ENCODE measurements at places on chromosomes 7 and 10.

DNA sequence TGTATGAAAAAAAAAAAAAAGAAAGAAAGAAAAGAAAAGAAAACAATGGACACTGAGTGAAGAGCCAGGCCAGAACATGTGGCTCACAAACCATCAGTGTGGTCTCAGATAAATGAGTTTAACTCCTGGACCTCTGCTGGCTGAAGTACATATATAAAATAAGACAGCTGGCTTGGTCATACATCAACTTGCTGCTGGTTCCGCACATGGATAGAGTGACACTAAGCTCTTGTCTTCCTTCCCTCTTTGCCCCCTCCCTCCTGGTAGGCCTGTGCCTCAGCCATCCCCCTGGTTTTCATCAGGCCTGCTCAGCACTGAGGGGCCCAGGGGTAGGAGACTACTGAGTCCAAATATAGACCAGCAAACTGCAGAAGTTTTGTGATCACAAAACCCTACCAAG is 58.1 kb upstream of the DGKI start:
- DNase-seq = no peak

GRCh38 chr10:44575601-44576380 is 190.9 kb upstream of the CXCL12 start:
- no peak for DNase-seq

GRCh38 chr7:138924501-138925225 is 56.5 kb downstream of the KIAA1549 start:
- no peak for DNase-seq

GRCh38 chr10:66804962-66805361 is 120.9 kb upstream of the LRRTM3 start:
- DNase-seq = no peak

DNA sequence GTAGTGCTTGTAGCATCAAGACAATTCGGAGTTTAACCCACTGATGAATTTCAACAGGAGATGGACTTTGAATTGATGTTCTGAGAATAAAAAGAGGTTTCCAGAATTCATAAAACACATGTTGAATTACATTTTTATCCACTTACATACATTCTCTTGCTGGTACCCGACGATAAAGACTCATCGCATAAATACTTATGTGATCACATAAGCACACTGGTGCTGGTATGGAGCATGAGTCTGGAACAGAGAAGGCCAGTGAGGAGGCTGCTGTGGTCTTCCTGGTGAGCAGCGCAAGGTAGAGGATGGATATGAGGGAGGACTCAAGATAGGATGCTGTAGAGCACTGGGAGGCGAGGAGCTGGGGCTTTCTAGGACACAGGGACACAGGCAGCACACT is 109.0 kb downstream of the RNF216 start:
- DNase-seq = no peak

DNA sequence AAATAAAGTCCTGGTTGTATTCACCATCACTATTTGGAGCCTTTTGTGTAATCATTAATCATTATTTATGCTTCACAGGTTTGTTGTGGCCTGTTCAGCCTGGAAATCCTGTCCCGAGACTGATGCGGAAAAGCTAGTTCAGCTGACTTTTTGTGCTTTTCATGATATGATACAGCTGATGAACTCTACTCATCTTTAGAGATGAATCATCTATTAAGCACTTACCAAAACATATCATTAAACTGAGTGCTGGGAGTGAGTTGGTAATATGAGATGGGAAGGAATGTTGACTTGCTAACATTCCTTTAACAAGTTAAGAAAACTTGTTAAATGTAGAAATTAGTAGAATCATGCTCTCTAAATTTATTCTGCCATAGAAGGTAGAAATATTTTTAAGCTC is 53.0 kb downstream of the CROT start:
- DNase-seq = no peak

- DNase-seq = no peak
Measured at GRCh38 chr10:112141292-112141691, 42.3 kb downstream of the GPAM start.

DNA sequence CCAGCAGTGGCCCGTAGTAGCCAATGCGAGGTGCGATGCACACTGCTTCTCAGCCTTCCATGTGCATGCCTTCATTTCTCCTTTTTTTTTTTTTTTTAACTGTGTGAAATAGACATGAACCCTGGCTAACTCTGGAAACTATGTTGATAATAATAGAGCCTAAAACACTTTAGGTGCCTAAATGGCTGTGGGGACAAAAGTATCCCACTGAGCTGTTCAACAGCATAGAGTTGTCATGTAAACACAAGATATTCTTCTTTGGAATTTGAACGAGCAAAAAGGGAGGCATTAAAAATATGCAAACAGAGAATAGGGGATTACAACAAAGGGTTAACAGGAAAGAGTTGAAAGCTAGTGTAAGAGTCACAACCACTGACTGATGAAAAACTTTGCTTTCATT is 162.1 kb upstream of the NOBOX start:
- no peak for DNase-seq

DNA sequence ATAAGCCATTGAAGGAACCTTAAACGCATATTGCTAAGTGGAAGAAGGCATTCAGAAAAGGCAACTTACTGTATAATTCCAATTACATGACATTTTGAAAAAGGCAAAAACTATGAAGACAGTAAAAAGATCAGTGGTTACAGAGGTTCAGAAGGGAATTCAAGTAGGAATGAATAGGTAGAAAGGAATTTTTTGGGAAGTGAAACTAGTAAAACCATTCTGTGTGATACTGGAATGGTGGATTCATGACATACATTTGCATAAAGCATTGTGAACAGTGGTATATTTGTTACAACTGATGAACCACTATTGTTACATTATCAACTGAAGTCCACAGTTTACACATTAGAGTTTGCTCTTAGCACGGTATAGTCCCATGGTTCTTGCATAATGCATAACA is 114.2 kb upstream of the GPR22 start:
- no peak for DNase-seq

GRCh38 chr10:112389271-112389822 is 15.4 kb downstream of the ACSL5 start:
- DNase-seq = peak; percentile 45

GRCh38 chr7:130231792-130232191 is 24.1 kb downstream of the SSMEM1 start:
- no peak for DNase-seq

GRCh38 chr10:905503-905902 is 26.0 kb downstream of the LARP4B start:
- no peak for DNase-seq

DNA sequence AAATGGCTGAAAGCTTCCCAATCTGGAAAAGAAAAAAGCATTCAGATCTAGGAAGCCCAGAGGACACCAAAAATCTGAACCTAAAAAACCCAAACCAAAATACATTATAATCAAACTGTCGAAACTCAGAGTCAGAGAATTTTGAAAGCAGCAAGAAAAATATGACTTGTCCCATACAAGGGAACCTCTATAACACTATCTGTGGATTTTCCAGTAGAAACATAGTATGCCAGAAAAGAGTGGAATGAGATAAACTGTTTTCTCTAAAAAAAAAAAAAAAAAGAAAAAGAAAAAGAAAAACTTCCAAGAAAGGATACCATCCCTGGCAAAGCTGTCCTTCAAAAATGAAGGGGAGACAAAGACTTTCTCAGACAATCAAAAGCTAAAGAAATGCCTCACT is 179.0 kb downstream of the POM121L12 start:
- no peak for DNase-seq

DNA sequence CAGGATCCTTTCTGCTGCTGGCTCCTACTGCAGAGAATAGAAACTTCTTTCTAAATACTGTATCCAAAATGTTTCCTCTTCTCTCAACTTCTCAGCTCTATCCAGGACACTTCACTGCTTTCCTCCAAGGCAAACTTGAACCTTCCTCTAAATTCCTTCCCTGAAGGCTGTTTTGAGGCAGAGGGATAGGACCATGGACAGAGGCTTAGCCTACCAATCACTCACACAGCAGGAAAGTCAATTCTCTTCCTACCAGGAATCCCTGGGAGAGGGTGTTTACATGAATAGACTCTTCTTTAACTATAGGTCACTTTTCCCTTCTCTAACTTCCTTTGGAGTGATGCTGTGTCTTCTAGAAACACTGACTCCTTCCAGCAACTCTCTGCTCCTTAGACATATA is 115.6 kb upstream of the MKLN1 start:
- no peak for DNase-seq

GRCh38 chr7:34158368-34159153 is 253.2 kb downstream of the BMPER start:
- no peak for DNase-seq

- no peak for DNase-seq
Measured at GRCh38 chr10:35140126-35140525, 13.5 kb downstream of the CREM start.

GRCh38 chr7:71300086-71300485 is 168.1 kb downstream of the GALNT17 start:
- DNase-seq = no peak

- no peak for DNase-seq
Measured at GRCh38 chr10:63573068-63573697, 52.0 kb downstream of the REEP3 start.

- no peak for DNase-seq
Measured at GRCh38 chr10:80416479-80417098, 8.2 kb downstream of the PRXL2A start.

- no peak for DNase-seq
Measured at GRCh38 chr10:16987206-16987621, 142.4 kb downstream of the CUBN start.

DNA sequence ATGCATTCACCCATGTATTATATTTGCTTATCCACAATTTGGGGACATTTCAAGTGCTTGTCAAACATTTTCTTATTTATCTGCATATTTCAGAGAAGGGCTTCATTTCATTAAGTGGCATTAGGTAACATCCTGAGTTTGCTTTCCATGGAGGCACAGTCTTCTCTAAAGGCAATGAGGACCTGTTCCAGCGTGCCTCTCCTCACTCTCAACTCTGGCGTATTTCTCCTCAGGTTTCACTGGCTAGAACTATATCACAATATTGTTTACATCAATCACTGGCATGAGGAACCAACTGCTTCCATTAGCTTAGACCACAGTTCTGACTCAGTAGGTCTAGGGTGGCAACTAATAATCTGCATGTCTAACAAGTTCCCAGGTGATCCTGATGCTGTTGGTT is 177.2 kb downstream of the TAX1BP1 start:
- no peak for DNase-seq

DNA sequence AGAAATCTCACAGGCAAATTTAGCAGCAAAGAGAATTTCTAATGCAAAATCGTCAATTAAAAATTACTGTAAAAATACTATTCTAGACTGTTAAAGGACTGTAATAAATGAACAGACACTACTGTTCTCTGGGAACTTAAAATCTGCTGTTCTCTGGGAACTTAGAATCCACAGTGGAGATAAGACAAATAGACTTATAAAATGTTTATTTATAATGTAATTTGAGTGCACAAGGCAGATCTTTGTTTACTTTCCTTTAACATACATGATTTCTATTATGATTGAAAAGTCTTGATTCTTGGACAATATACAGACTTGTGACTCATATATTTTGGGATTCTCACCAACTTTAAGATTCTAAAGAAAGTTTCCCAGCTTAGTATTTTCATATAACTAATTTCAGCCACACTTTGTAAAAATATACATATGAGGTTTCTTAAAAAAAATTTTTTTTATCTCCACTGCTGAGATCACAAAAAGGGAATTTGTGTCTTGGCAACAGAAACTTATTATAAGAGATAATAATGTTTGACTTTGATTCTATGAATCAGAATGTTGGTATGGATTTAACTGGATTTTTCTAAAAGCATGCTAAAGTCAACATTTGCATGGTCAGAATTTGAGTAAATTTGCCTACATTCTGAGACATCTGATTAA is 166.3 kb upstream of the RHOBTB1 start:
- DNase-seq = no peak

- no peak for DNase-seq
Measured at GRCh38 chr7:98228801-98229200, 17.6 kb downstream of the BHLHA15 start.

GRCh38 chr10:44333511-44333910 is 51.4 kb downstream of the CXCL12 start:
- no peak for DNase-seq

GRCh38 chr7:101915000-101915399 is 97.6 kb downstream of the CUX1 start:
- no peak for DNase-seq

GRCh38 chr10:85537561-85537960 is 829.0 kb downstream of the GRID1 start:
- DNase-seq = no peak

- no peak for DNase-seq
Measured at GRCh38 chr10:80938903-80939302, 401.2 kb downstream of the SH2D4B start.

DNA sequence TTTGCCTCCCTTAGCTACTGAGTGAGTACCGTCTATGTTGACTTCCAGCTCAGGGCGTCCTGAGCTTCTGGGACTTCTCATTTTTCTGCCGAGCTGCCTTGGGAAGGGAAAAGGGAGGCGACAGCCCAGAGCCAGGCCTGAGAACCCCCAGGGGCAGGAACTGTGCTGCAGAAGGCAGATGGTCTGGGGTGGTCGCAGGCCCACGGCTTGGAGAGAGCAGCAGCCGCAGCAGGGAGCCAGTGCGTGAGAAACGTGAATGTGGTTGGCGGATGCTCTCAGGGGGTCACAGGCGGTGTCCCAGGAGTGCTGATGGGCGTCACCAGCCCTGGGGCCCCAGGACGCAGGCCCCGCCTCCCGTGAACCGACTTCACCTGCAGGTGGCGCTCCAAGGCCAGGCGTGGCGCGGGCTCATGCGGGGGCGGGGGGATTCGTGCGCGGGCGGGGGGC is 9.2 kb upstream of the PWWP2B start:
- peak; percentile 81 for DNase-seq

DNA sequence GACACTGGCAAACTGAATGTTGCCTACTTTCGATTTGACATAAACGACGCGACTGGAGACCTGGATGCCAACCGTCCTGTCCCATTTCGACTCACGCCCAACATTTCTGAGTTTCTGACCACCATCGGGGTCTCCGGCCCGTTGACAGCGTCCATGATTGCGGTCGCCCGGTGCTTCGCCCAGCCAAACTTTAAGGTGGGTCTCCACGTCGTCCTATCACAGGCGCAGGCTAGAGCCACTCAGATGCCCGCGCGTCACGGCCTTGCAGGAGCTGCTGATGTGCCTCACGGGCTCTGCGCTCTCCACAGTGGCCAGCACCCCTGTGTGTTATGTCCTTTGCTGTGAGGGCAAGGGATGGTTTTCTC is 132.6 kb downstream of the SMURF1 start:
- no peak for DNase-seq

GRCh38 chr10:46235705-46236545 is 50.9 kb upstream of the ANTXRL start:
- DNase-seq = no peak

DNA sequence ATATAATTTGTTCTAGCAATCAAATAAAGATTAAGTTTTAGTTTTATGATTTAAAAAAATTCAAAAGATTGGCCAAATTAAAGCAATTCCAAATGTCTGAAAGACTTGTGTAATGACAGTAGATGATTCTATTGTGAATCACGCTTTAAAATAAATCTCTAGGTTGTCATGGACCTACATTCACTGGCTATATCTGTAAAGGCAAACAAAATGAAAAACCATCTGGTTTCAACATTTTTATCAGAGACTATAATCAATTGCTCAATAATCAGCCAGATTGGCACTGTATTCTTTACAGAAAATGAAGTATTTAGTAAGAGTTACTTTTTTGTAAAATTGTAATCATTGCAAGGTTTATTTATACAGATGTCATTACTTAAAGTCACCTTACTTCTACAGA is 60.7 kb downstream of the DGKB start:
- no peak for DNase-seq

All from CD4-positive, alpha-beta T cell treated with Interleukin-12 subunit alpha and Interleukin-12 subunit beta, for 1 hour (primary cell).